ENCODE measurements at places on chromosomes 1 and 21. TPM values are rescaled to one million over a fixed set of nuclear protein-coding genes. Genes with fewer than 3 reads are reported as not detected.

ENAH gene
- 59.0 TPM for total RNA-seq

PTPRF gene
- 73.3 TPM for total RNA-seq

SPRR2F gene
- not detected for total RNA-seq

OR2L2 gene
- total RNA-seq = not detected

RAB13 gene
- 139 TPM for total RNA-seq

PADI1 gene
- 1.2 TPM for total RNA-seq

S100A7 gene
- total RNA-seq = not detected

LEFTY1 gene
- total RNA-seq = 1.5 TPM

GJA5 gene
- not detected for total RNA-seq

NDUFS2 gene
- 81.3 TPM for total RNA-seq

HUNK gene
- total RNA-seq = 1.2 TPM

IVL gene
- not detected for total RNA-seq

C1orf94 gene
- total RNA-seq = not detected

SLC22A15 gene
- total RNA-seq = 1.0 TPM

TMEM269 gene
- 0.15 TPM for total RNA-seq

GREM2 gene
- total RNA-seq = 0.07 TPM

ADAMTSL4 gene
- 7.1 TPM for total RNA-seq

OR2T33 gene
- total RNA-seq = not detected

UTS2 gene
- not detected for total RNA-seq

PTGER3 gene
- total RNA-seq = not detected

NUP210L gene
- total RNA-seq = not detected

RHD gene
- total RNA-seq = not detected

FOXD3 gene
- total RNA-seq = 0.59 TPM

NCMAP gene
- 0.08 TPM for total RNA-seq
